Urinary bladder (tissue), 4 donors: ENCODE measurements at places on chromosomes 11 and 22.

DNA sequence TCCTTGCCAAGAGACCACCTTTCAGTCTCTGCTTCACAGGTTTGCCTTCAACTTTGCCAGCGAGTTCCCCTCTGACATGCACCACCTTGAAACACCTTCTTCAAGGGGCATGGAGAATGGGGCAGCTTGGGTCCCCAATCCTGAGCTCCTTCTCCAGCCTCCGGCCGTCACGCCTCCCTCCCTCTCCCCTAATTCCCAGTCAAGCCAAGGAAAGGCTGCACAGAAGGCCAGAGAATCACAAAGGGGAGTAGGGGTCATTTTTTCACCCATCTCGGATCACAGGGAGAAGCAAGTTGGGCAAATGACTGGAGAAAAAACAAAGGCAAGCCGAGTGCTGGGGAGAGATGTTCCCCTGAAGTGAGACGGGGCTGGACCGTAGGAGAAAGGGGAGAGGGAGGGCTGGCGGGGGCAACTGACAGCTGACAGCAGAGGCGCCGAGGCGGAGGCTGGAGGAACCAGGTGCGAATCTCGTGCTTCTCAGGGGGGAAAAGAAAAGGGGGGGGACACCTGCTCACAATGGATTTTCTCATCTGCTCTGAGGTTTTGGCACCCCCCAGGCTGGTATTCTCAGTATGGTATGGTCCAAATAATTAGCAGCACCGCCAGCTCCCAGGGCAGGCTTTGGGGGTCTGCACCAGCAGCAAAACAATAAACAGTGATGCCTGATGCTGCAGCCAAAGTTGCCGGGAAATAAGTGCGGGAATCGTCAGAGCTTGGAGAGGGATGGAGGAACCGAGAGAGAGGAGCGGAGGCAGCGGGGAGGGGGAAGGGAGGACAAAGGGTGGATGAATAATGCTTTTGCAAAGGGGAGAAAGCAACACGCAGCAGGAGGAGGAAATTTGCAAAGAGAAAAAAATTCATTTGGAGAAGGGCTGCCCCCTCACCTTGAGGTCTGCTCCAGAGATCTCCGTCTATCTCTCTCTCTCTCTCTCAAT, 644 bp downstream of the YPEL4 start:
- DNase-seq: no peak

GRCh38 chr11:80900265-80900664, 1459.4 kb upstream of the TENM4 start:
- no peak for DNase-seq

GRCh38 chr11:11451501-11452005, 98.5 kb upstream of the CSNK2A3 start:
- DNase-seq: no peak

DNA sequence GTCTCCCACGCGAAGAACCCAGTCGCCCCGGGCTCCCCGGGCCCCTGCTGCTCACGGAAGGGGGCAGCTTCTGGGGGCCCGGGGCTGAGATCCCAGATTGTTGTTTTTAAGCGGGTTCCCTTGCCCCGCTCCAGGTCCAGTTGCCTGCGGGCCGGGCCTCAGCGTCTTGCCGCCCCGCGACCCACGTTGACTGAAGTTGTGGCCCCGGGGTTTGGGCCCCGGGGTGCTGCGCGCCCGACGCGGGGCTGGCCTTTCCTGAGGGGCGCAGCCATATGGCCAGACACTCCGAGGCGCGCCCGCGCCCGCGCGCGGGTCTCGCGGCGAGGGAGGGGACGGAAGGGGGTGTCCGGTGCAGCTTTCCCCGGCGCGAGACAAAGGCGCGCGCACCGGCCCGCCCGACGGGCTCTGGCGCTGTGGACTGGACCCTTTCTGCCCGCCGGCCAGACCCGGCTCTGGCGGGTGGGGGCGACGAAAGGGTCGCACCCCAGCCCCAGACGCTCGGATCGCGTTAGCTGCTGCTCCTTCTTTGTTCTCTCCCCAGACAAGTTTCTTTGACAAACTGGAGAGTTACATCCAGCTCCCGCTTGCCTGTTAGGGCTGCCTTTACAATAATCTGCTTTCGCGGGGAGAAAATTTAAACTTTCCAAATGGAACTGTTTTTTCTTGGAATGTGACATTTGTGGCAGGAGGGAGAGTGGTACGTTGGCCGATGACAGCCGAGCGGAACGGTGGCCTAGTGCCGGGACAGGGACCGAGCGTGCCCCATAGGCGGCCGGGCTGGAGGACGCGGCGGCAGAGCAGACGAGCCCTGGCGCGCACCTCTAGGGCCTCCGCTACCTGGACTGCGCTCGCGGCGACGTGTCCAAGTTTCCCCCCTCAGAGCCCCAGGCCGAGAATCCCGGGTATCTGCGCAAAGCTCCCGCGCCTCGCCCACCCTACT, 716 bp downstream of the AMOTL1 start:
- DNase-seq: no peak

GRCh38 chr11:64777449-64778222, 706 bp downstream of the SF1 start:
- peak; percentile 41 for DNase-seq

DNA sequence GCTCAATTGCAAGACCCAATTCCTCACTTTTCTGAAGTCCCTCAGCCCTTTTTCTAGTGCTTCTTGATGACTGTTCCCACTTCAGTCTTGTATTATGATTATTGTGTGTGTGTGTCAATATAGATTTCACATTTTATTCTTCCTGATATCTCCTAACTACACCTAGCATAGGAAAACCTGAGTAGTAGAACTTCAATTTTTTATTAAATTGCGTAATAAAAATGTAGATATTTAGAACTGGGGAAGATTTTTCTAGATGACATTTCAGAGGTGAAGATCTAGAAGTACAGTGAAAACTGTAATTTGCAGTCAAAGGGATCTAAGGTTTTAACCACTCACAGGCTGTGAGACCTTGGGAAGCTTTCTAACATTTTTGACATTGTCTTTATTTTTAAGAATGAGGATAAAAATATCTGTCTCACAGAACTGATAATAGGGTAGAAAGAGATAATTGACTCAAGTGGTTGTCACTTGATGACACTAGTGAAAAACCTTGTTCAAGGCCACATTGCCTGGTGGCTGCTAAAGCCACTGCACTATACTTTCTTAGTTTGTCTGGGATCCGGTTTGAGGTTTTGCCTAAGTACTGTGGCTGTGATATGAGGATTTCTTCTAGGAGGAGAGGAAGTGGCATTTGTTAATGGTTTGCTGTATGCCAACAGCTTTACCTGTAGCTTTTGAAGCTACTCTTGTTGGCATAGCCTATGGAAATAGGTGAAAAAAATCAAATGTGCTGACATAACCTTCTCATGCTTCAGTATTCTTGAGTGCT, 32.2 kb upstream of the SESN3 start:
- no peak for DNase-seq

DNA sequence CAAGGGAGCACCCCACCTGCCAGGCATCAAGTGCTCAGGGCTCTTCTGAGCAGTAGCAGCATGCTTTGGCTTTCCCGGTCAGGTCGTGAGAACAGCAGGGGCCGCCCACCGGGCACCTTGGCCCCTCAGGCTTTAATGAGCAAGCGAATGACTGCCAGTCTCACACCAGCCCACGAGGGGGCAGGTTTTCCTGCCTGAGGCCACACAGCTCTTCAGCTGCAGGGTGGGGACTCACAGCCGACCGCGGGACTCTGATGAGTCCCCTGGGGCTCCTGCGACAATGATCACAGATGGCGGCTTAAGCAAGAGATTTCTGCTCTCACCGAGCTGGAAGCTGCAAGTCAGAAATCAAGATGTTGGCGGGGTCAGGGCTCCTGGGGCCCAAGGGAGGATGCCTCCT, 14.3 kb upstream of the FGF19 start:
- DNase-seq: no peak

- DNase-seq: no peak
Measured at GRCh38 chr11:93821617-93822016, 28.8 kb downstream of the VSTM5 start.

GRCh38 chr11:125312391-125312790, 147.8 kb downstream of the PKNOX2 start:
- no peak for DNase-seq

DNA sequence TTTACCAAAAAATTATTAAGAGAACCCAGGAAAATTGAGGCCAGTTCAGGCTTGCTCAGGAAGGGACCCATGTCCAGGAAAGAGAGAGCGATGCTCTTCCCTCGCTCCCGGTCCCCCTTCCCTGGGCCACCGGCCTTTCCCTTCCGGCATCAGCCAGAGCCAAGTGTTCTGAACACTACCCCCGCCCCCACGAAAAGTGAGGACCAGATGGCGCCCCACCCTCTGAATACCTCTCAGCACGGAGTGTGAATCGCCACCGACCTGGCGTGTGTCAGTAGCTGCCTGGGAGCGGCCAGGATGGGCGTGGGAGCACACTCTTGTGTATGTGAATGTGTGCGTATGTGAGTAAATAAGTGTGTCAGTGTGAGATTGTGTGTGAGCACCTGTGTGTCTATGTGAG, 20.2 kb downstream of the RPS6KA4 start:
- no peak for DNase-seq

- no peak for DNase-seq
Measured at GRCh38 chr11:99682646-99683045, 661.9 kb downstream of the CNTN5 start.

DNA sequence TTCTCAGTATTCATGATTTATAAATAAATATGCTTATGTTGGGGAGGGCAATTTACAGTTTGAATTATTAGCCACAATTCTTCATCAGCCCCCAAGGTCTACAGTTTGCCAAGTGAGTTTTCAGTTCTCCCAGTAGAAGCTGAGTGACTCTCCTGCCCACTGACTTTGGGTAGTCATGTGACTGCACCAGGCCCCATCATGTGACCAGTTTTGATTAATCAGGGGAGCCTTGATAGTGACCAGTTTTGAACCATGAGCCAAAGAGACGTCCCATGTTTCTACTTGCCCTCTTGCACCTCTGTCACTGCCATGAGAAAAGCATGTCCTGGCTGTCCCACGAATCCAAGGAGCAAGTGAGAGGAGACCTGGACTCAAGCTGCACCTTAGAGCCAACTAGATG, 32.5 kb downstream of the SYN3 start:
- no peak for DNase-seq

DNA sequence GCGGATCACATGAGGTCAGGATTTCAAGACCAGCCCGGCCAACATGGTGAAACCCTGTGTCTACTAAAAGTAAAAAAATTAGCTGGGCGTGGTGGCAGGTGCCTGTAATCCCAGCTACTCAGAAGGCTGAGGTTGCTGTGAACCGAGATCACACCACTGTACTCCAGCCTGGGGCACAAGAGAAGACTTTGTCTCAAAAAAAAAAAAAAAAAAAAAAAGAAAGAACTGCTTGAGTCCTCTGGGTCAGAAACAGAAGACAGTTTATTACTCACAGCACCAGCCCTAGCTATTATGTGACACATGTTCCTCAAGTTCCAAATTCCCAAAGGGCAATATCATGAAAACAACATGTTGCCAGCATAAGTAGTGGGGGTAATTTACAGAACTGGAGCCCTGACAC, 1014.1 kb upstream of the RAG2 start:
- no peak for DNase-seq

DNA sequence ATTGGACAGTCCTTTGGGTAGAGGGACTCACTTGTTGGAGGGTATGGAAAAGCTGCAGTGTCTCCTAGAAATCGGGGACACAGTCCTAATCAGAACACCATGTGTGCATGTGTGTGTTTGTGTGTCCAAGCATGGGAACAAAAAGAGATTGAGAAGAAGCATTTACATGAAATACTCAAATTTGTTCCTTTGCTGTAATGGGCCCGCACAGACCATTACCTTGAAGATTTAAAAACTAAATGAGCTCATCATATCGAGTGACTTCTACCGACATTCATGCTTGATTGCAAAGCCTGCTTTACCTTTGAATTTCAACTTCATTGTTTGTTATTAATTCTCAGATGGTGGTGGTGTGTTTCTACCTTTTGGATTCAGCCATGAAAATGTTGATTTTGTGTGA, 106.9 kb downstream of the ZBTB16 start:
- DNase-seq: no peak

DNA sequence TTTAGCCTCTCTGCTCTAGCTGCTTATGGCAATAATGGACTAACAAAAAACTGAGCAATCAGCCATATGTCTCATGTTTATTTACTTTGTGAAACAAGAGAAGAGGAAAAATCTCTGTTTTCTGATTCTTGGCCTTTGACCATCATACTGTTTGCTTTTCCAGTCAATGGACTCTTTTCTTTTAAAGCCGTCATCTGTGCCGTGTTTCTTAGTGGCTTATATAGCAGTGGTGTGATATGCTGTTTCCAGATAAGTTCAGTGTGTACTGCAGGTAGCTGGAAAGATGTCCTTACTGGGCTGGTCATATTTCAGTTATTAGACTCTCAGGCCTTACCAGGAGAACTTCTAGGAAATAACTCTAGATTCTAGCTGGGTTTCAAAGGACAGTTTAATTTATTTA, 33.6 kb upstream of the TECTA start:
- no peak for DNase-seq

- no peak for DNase-seq
Measured at GRCh38 chr22:22935546-22936157, 48.0 kb downstream of the IGLL5 start.

DNA sequence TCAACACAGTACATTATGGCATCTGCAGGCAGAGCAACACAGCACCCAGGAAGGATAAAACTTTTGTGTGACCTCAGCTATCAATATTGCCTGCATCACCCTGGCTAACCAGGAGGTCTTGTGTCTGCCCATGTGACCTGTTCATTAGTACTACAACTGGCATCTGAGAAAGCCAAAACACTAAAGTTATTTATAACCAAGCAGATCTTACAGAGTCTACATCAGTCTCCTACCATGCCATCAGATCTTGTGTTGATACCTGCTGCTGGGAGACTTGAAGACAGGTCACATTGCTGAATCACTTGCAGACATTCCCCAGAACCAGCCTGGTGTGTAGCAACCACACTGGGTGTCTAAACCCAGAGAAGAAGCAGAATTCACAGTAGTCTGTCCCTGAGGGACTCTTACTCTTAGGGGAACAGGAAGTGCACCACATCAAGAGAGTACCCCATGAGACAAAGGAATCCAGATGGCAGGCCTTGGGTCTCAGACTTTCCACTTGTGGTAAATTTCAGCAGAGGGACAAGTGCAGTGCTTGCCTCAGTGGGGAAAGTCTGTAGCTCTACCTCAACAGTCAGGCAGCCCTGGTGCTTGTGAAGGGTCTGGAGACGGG, 7.0 kb downstream of the OR9G1 start:
- no peak for DNase-seq
